Neuronal stem cell (in vitro differentiated cells): ENCODE measurements at places on chromosomes 11 and 22.

- DNase-seq = no peak
Observed at GRCh38 chr11:93958991-93959390, 62.2 kb upstream of the HEPHL1 start.

DNA sequence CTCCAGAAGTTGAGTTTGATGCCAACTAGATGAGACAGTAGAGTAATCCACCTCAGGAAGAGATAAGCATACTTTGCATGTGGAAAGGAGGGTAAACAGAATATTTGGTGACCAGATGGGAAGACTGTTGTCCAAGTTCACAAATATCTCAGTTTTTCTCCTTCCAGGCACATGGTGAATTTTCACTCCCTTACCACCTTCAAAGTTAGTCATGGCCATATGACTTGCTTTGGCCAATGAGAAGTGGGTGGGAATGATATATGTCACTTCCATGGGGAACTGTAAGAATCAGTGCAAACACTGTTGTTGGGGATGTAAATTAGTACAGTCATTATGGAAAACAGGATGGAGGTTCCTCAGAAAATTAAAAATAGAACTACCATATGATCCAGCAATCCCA is 105.8 kb downstream of the SPATA19 start:
- no peak for DNase-seq

DNA sequence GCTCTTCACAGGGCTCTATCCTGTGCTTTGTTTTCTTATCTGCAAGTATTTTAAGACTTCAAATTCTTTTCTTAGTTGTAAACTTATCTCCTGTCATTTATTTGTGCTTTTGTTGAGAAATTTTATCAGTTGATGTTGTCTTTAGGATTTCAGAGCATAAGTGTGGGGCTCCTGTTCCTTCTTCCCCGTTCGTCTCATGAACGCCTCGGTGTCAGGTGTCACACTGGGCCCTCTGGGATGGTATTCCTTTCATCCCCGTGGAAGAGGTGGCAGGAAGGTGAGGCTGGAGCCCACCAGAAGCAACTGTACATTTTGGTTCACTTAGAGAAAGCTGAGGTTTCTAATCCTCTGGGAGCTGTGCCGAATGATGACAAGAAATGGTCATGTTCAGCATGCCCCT is 17.9 kb downstream of the NADSYN1 start:
- no peak for DNase-seq

DNA sequence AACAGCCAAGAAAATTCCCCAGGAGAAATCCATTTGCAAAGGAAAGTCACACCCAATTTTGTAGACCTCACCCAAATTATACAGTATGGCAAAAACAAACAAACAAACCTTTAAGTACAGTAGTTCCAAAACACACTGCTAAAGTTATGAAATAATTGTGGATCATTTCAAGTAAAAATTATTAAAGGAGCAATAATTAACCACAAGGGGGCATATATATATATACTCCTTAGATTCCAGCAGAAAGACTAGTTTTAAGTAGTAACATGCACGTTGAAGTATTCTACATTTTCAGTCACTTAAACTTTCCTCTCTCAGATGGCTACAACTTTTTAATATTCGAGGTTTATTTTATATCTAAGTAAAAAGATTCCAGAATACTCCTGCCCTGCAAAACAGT is 26.8 kb downstream of the RNF141 start:
- no peak for DNase-seq

DNA sequence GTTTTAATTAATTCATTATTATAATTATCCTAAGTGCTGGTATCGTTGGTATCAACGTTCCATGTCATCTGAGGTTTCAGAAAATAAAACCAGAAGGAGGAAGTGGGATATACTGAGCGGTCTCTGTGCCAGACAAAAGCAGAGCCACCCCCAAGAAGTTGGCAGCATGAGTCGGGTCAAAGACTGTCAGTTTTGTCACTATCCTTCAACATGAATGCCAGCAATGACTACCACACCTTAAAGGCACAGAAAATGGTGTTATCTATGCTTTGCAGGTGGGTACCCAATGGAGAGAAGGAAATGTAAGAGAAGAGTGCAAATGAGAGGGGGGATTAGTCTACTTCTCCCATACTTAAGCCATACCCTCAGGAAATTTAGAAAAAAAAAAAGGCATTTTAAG is 408.5 kb downstream of the OPCML start:
- DNase-seq = no peak

DNA sequence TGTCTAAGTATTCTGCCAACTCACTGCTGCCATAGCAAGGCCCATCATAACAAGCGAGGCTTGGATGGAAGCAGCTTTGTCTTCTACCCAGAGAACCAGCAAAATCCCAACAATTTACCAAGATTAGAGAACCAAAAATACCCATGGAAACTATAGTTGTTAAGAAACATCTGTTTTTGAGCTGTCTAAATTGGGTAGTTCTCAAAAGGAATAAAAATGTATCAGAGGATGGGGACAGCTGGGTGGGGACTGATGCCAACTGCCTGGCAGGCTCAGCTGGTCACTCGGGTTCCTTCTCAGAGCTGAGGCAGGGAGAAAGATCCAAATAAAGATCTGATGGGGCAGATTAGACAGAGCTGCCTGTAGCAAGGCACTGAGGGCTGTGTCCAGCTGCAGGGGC is 85.9 kb upstream of the GRK3 start:
- DNase-seq = no peak

GRCh38 chr22:31274017-31274416 is 18.3 kb downstream of the PIK3IP1 start:
- DNase-seq = no peak

DNA sequence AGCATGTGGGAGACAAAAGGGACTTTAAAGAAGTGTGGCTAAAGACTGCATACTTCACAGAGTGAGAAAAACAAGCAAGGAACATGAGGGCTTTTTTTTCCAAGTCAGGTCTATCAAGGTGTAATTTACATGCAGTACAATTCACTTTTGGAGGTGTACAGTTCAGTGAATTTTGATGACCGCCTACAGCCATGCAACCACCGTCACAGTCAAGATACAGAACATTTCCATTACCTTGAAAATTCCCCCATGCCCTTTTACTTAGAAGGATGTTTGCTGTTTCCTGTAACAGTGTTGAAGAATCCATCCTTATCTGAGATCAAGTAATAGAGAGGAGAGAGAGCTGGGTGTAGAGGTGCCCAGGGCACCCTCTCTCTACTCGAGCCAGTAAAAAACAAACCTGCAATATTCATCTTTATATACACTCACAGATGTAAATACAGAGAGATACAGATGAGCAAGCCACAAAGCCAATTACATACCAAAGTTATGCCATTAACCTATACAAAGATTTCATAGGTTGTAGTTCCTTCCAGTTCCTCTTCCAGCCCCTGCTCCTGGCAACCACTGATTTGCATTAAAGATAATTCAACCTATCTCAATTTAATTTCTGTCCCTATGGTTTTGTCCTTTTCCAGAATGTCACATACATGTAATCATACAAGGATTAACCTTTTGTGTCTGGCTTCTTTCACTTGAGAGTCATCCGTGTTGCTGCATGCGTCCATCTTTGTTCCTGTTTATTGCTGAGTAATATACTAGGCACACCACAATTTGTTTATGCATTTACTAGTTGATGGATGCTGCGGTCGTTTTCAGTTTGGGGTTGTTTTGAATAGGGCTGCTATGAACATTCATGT is 35.0 kb upstream of the RASD2 start:
- no peak for DNase-seq
